K562 (cell line): ENCODE measurements at places on chromosomes 1 and 21.

- no peak for DNase-seq
Measured at GRCh38 chr21:15034126-15034853, 30.5 kb downstream of the NRIP1 start.

DNA sequence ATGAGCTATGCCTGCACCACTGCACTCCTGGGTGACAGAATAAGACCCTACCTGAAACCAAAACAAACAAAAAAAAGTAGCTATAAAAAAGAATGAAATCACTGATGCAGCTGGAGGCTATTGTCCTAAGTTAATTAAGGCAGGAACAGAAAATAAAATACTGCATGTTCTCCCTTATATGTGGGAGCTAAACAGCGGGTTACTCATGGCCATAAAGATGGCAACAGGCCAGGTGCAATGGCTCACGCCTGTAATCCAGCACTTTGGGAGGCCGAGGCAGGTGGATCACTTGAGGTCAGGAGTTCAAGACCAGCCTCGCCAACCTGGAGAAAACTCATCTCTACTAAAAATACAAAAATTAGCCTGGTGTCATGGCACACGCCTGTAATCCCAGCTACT lies 152.7 kb downstream of the PIK3R3 start:
- DNase-seq = no peak

- no peak for DNase-seq
Measured at GRCh38 chr1:215825056-215825455, 258.0 kb downstream of the KCTD3 start.

GRCh38 chr1:61687901-61688300 lies 37.0 kb downstream of the TM2D1 start:
- no peak for DNase-seq
